ENCODE measurements at places on chromosomes 1 and 21. TPM values are rescaled to one million over a fixed set of nuclear protein-coding genes. Genes with fewer than 3 reads are reported as not detected.
A peak's percentile ranks its signal among the peaks of the same experiment; 100 is the strongest.

DNA sequence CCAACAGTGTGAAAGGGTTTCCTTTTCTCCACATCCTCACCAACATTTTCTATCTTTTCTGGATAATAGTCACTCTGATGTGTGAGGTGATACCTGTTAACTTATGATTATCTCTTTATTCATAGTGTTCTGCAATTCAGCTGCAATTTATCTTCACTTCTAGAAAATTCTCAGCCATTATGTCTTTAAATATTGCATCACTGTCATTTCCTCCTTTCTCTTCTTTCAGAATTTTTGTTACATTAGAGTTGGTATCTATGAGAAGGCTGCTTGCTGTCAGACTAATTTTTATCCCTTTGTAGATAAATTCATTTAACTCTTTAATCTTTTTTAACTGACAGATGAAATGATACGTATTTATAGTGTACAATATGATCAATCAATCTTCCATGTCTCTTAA is 30.5 kb upstream of the ATF3 start:
- no peak for DNase-seq

DNA sequence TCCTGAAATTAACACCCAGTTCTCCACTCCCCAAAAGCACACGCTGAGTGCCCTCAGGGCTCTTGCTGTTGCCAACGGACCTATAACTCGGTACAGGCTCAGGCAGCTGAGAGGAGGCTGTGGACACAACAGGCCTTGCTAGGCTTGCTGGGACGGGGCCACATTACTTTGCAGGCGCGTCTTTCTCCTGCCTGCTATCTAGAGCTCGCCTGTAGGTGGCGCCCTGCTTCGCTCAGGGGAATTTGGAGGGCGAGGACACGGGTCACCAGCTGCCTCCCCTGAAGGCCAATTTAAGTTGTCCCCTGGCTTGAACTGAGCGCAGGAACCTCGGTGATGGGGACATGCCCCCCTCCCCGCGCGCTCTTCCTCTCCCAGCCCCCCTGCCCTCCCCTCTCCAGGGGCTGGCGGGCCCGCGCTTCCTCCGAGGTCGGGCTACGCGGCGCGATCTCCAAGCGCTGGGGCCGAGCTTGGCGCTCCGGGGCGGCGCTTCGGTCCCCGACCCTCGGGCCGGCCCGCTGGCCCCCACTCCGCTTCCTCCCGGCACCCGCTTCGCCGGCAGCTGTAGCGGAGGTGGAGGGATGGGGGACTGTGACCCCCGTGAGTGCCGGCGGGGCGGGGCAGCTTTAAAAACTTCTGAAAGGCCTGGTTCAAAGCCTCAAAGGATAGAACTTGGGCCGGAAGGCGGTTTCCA is 32.4 kb upstream of the NFIA start:
- peak; percentile 84 for DNase-seq

- DNase-seq = no peak
These were observed 11.8 kb downstream of the SLC6A9 start for GRCh38 chr1:44019466-44019948.

- DNase-seq = no peak
These were observed 44.3 kb upstream of the TENT5C start for GRCh38 chr1:117561551-117561950.

Gene OR2L3
- not detected for total RNA-seq

Gene ETNK2
- 12.2 TPM for total RNA-seq

Gene VPS26C
- total RNA-seq = 63.0 TPM

Measured in fibroblast of villous mesenchyme (primary cell).